ENCODE measurements at places on chromosomes 2 and 18.
A peak's percentile ranks its signal among the peaks of the same experiment; 100 is the strongest.

DNA sequence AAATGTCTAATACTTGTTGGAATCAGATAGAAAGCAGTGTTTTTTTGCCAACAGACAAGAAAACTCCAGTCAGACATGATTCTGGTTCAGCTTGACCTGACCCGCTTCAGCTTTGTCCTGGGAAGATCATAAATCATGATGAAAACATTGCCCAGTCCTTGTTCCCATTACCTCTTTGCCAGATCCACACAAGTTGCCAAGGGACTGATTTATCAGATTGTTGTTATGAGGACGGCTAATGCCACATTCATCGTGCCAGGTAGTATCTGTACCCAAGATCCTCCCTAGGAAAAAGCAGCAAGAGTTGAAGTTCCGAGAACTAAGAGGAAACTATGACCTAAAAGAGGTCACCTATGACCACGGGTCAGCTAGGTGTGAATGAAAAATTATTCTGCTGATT, 39.0 kb downstream of the SLC40A1 start:
- DNase-seq: no peak

GRCh38 chr18:63763831-63764600, 11.2 kb upstream of the SERPINB7 start:
- DNase-seq: no peak

GRCh38 chr18:36830158-36830495, 1.2 kb downstream of the KIAA1328 start:
- DNase-seq: no peak

DNA sequence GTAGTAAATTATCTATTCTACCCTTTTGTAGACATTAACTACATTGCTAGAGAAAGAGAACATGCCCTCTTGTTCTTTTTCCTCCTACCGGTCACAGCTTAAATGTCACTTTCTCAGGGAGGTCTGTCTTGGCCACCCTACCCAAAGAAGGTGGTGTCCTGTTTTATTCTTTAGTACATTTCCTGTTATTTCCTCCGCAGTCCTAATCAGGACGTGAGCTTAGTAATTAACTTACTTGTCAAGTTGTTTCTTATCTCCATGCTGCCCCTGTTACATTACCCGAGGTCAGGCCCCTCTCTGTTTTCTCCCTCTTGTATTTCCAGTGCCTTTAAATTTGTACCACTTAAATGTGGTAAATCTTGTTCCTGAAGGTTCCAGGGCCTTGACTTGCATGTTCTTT, 73.7 kb upstream of the RMDN2 start:
- no peak for DNase-seq

- no peak for DNase-seq
These were observed 114.9 kb downstream of the QPCT start for GRCh38 chr2:37459095-37459981.

- DNase-seq: peak; percentile 74
These were observed 1.4 kb downstream of the TGIF1 start for GRCh38 chr18:3451183-3451988.

DNA sequence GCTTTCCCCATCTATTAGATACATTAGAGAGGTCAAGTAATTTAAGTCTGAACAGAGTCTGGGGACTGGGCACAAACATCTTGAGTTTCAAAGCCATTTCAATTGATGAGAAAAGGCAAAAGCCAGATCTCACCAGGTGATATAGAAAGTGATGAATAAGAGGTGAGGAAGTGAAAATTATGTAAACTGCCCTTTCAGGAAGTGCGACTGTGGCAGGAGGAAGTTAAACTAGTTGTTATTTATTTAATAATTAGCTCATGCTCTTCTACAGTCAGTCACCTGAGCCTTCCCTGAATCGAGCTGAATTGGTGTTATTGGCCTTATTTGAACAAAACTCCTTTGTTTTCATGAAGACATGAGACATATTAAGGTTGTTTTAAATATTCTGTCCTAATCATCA, 115.1 kb downstream of the CDH20 start:
- no peak for DNase-seq

DNA sequence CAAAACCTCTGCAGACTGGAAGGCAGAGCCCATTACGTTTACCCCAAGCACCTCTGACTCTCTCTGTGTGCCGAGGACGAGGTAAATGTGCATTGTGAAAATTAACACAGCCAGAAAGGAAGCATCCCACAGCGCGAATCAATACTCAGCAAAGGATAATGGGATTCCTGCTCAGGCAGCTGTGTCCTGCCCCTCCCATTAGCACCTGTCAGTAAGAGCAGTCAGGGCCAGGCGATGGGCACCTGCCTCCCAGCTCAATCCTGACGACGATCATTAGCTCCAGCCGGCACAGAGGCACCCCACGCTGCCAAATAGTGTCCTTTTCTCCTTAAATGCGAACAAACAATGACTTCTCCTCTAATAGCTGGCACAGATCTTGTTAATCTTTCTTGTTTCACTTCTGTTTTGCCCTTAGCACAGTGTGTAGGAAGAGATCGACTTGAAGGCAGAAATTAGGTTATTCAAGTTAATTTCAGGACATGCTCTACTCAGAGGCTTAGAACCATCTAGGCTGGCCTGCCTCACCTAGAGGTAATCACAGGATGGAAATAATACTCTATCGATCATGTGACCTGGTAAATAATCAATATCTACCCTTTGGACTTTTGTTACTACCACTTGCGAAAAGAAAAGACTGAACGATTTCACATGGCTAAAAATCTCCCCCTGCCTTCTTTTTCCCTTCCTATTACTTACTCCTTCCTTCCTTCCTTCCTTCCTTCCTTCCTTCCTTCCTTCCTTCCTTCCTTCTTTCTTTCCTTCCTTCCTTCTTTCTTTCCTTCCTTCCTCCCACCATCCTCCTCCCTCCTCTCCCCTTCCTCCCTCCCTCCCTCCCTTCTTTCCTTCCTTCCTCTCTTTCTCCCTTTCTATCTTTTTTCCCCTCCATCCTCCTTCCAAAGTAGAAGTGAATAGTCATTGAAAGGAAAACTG, 487.9 kb upstream of the ID2 start:
- no peak for DNase-seq

- DNase-seq: no peak
These were observed 92.5 kb upstream of the ZNF532 start for GRCh38 chr18:58772161-58772560.

- DNase-seq: no peak
These were observed 46.5 kb upstream of the EPG5 start for GRCh38 chr18:46013484-46014189.

GRCh38 chr2:220646424-220646823, 925.7 kb downstream of the EPHA4 start:
- no peak for DNase-seq

DNA sequence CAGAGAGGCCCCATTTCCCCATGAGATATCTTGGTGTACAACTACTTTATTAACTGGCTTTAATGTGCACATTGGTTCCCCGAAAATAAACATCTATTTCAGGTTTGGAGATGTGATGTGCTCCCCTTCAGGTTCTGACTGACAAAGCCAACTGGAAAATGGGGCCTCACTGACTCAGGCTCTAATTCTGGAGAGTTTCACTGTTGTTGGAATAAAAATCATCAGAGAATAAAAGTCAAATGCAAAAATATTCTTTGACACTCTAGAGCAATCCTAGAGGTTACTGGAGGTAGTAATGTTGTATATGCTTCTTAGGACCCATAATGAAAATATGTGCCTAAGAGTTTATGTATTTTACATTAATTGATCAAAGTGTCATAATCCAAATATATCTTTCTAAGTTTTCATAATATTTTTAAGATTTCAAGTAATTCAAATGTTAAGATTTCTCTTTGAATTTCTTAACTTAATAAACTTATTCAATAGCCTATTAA, 189.9 kb upstream of the COL3A1 start:
- DNase-seq: no peak

GRCh38 chr2:120228503-120228902, 5.3 kb upstream of the TMEM185B start:
- DNase-seq: no peak

GRCh38 chr18:76875390-76876325, 53.3 kb downstream of the ZNF236 start:
- no peak for DNase-seq

- DNase-seq: no peak
These were observed 342.9 kb downstream of the LRATD1 start for GRCh38 chr2:14975381-14975780.

- no peak for DNase-seq
These were observed 357.7 kb upstream of the SMIM21 start for GRCh38 chr18:75785206-75785605.

DNA sequence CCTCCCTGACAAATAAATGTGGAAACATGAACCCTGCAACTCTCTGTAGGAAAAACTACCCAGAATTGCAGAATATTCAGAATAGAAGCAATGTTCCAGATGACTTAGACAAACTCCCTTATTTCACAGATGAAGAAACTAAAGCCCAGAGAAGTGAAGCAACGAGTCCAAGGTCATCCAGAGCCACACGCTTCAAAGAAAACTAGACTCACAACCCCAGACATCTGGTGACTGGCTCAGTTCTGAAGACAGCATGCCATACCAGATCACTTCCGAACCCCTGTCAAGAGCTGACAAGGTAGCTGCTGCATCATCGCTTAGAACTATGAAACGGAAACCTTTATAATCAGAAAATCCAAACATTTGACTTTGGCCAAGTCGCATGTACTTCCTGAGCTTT, 101.3 kb downstream of the PID1 start:
- no peak for DNase-seq

GRCh38 chr2:207434306-207434705, 95.5 kb upstream of the CREB1 start:
- DNase-seq: no peak

DNA sequence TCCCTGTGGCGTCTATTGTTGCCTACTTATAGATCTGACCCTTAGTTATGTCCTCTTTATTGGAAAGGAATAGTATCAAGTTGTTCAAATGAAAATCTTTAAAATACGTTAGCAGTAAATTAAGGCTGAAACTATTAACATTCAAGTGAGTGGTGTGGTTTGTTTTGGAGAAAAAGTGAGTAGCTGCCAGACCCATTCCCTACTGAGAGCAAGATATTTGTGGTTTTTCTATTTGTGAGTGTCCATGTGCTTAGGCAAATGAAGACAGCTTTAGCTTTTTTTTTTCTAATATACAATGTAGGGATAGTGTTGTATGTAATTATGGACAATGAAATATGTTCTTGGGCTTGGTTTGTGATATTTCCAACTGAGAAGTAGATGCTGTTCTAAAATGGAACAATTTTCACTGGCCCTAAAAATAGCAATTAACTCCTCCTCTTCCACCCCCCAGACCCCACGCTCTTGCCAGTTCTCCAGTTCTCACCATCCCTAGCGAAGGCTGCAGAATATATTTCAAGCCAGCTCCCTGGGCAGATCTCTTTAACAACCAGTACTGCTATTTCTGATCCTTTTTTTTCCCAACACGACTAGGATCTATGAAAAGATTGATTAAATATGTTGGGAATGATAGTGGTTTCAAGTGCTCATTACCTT, 83.1 kb downstream of the CCDC85A start:
- no peak for DNase-seq

GRCh38 chr18:70385474-70385873, 96.6 kb downstream of the SOCS6 start:
- no peak for DNase-seq

DNA sequence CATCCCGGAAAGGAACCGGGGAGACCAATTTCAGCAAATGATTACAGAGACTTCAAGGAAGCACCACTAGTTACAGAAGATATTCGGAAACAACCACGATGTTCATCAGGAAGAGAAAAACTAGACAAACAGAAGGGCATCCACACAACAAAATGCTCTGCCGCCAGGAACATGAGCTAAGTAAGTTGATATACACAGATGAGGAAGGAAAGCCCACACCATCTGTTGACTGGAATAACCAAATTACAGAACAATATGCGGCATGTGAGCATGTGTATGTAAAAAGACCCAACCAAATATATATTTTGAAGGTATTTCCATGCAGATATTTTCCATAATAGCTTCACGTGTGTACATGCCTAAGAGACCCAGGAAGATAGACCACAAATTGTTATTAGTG, 47.0 kb downstream of the ACKR3 start:
- DNase-seq: no peak

DNA sequence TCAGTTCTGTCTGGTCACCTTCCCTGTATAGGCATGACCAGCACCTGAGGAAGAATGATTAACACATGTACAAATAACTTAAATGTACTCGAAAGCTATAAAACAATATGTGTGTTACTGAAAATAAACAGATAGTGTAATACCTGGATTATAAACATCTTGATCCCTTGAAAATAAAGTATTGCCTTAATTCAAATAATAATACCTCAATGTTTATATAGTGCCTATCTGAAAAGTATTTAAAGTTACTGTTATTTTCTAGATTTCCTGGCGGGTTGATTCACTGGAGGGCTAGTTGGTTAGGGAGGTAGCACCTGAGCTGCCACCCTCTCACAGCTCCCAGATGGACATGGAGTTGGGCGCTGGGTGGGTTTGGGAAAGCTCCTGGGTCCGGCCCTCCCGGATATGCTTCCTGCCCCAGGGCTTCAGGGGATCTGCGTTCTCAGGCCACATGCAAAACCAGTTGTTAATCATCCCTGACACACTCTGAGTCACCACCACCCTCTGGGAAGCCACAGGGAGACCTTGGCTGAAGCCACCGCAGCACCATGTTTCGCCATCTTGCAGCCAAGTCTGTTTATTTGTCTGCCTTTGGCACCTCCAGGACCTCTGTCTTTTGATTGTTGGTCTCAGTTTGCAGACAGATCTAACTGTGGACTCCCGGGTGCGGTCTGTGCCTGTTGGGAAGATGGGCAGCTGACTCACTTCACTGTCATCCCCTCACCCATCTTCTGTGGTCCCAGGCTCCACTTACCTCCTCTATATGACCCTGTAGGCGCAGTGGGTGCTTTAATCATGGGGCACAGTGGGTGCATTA, 35.3 kb downstream of the RAB31 start:
- DNase-seq: peak; percentile 76

GRCh38 chr18:2655954-2656236, 369 bp downstream of the SMCHD1 start:
- no peak for DNase-seq

GRCh38 chr2:222982010-222982908, 69.7 kb upstream of the KCNE4 start:
- DNase-seq: no peak

DNA sequence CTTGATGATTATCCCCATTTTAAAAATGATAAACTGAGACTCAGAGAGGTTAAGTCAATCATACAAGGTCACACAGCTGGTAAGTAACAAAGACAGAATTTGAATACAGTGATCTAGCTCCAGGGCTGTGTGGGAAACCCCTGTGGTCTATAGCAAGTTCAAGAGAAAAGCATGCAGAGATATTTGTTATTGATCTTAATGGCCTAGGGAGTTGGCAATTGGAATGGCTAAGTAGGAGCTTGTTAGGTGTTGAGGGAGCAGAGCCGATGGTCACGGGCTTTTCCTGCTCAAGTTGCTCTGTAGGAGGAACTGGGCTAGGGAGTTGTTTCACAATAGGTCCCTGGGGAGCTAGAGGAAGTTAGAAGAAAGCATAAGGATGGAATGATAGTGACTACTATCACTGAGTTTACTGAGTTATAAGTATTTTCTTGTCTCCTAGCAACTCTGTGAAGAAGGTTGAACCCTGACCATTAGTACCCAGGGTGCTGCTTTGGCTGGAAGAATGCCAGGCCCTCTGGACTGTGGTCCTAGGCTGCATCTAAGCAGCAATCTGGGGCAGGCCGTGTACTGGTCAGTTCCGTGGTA, 30.0 kb downstream of the RNF125 start:
- DNase-seq: no peak

All from T1000 (cell line).